NCI-H526 treated with DMSO at 0.1 percent for 48 hours (cell line): ENCODE measurements at places on chromosomes 2 and 18.

DNA sequence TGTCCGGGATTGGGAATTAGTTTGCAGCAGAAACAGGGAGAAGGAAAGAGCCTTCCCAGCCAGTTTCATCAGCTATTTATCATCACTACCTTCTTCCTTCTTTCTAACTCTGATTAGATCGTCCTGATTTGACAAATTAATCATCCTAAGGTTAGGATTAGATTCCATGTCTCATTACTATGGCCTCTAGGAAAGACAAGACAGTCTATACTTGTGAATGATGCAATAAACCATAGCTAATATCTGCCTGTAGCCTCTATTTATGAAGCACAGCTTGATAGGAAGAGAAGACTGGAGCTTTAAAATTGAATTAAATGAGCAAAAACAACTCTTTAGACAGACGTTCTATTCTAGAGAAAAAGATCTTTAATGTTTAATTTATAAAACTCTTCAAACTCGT lies 25.2 kb upstream of the FRZB start:
- no peak for DNase-seq

DNA sequence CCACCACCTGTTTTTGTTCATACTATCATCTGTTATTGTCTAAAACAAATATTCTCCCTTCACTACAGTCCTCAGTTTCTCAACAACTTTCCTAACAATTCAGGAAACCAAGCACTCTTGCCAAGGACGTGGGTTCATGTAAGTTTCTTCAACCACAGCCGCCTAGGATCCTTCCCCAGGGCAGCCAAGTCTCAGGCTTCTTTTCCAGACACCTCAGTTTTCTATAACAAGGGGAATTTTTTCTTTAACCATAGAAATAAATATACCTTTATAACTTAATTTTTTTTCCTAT lies 39.4 kb upstream of the AGPS start:
- DNase-seq, result no peak

GRCh38 chr2:126154256-126154785 lies 501.6 kb upstream of the GYPC start:
- no peak for DNase-seq

GRCh38 chr18:63439334-63439733 lies 17.1 kb upstream of the VPS4B start:
- DNase-seq, result peak; percentile 21

DNA sequence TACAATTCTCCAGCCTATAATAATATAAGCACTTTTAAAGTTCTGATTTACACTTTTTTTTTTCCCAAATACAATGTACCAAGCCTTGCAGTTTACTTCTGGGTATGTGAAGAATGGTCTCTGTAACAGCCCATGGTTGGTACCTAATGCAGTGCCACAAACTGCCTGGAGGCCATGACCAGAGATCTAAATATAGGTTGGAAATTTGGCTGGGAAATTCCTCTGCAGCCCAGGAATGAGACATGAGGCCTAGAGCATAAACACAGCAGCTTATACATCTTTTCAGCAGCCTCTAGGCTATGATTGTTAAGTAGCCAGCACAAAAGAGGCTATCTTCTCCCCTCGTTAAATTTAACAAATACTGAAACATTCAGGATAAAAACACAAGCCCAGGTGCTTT lies 432.0 kb upstream of the FAM98A start:
- DNase-seq, result no peak

- DNase-seq, result no peak
Observed at GRCh38 chr18:28078849-28079248, 98.1 kb downstream of the CDH2 start.

DNA sequence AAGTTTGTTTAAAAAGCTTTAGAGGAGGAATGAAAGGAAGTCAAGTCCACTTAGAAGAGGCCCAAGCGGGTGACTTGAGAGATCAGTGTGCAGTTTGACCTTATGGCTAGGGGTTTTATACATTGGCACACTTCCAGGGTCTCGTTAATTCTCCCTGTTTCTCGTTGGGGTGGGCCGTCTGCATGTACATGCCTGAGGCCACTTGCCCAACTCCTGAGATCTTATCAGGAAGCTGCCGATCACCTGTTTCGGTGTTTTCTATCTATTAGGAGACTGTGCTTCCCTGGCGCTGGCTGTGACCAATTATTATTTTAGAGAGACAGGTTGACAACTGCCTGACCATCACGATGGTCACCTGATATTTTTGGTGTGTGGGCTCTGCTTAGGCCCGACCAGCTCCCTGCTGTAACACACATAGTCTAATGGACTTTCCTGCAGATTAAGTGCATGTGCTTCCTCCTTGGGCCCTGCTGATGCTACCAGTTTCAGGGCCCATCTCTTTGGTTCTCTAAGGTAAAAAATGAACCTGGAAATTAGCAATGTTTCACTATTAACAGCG lies 31.0 kb upstream of the MSH6 start:
- no peak for DNase-seq

DNA sequence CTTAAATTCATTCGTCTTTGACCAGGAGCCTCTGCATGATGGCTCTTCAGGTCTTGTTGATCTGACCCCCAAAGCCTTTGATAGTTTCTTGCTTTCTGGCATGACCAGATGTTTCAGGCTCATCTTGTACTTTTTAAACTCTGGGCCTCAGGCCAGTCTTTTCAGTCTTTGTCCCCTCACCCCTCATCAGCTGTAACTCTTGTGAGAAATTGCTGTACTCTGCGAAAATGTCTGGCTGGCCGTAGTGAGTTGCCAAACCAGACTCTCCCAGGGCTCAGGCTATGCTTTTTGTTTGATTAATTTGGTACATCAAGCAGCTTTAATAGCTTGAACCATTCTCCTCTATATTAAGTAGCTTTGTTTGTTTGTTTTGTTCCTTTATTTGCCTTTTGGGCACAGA lies 75.9 kb downstream of the BABAM2 start:
- DNase-seq, result no peak

DNA sequence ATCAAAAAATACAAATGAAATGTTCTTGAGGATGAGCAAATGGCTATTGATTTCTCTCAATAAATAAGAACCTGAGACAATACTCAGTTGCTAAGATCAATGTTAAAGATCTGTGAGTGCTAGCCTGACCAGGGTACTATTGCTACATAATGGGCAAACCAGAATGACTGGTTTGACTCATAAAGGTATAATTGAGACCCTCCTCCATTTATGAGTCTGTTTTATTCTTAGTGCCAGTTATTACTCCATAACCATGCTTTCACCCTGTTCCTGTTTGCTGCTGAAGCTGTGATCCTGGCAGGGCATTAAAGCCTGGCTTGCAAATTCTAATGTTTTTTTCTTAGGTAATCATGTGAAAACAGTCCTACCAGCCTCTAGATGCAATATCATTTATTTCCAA lies 56.6 kb upstream of the PPM1B start:
- DNase-seq, result no peak

GRCh38 chr2:232925821-232926156 lies 55.7 kb downstream of the SNORC start:
- no peak for DNase-seq

DNA sequence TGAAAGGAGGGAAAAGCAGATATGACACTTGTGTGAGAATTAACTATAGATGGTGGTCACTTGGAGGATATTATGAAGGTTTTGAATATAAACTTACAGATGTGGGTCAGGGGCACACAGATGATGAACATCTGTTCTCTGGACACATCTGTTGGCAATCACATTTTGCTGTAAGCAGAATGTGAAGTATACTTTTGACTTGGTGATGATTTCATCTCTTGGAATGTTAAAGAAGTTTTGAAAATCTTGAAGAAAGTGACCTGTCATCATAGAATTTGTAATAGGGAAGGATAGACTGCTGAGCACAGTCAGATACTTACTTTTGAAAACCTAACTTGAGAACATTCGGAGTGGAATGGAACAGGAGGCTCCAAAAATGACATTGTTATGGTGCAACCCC lies 40.2 kb downstream of the PIKFYVE start:
- DNase-seq, result no peak

DNA sequence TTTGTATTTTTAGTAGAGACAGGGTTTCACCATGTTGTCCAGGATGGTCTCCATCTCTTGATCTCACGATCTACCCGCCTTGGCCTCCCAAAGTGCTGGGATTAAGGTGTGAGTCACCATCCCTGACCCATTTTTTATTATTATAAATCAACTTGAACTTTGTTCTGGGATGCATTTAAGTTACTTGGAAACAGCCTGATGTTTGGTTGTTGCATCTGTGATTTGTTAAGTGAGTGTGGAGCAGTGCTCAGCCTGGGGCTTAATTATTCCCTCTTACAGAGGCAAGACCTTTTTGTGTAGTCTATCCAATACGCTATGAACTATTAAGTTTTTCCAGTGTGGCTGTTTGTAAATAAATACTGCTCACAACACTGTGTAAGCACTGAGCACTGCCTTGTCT lies 32.6 kb downstream of the MTA3 start:
- no peak for DNase-seq

- no peak for DNase-seq
Observed at GRCh38 chr2:69227716-69228115, 159.3 kb downstream of the GFPT1 start.

- no peak for DNase-seq
Observed at GRCh38 chr18:21489119-21489750, 111.3 kb downstream of the ESCO1 start.

DNA sequence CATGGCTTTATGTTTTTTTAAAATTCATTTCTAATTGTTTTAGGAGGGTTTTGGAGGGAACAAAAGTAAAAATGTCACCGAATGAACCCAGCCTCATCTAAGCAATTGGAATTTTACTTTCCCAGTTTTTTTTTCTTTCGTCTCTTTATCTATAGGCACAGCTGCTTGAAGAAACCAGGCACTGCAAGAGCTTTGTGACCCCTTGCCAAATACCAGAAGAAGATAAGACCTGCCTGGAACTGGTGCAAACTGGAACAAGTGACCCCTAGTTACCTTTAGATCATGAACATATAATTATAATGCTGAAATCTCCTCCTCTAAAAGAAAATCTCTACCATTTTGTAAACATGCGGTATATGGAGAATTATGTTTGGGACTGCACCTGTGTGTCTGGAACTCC lies 100.9 kb downstream of the TSN start:
- DNase-seq, result no peak

- no peak for DNase-seq
Observed at GRCh38 chr18:79517341-79517740, 121.6 kb downstream of the NFATC1 start.

DNA sequence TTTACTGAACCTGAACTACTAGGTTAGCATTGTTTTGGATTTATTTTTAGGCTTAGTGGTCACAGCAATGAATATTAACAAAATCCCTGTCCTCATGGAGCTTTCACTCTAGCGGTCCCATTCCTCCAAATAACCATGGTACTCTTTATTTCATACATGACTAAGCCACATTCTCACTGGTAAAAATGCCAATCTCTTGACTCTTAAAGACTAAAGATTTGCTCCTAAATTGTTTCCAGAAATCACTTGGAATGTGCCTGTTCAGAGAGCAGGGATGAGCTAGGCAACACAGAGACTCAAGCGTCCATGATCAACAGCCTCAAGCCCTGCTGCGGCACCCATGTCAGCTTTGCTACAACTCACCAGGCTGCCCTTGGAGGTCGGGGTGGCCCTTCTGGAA lies 13.5 kb downstream of the LMAN1 start:
- no peak for DNase-seq

DNA sequence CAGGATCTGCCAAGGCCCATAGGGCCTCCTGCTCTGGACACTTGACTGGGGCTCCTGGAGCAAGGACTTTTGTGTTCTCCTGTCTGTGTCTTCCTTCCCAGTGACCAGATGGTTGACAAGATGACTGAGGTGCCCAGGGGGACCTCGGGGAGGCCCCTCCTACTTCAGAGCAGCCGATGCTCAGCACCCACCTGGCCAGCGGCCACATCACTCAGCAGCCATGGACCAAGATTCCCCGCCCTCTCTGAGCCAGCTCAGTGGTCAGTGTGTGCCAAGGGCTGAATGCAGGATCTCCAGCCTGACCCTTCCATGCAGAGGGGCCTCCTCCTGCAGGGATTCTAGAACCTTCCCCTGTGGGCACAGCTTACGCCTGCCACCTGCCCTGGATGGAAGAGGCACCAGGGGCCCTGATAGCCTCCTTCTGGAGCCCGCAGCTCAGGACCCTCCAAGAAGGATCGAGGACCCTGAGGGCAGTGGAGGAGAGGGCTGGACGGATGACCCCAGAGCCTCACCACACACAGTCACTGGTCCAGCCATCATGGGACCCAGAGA lies 87.4 kb upstream of the GPC1 start:
- no peak for DNase-seq

DNA sequence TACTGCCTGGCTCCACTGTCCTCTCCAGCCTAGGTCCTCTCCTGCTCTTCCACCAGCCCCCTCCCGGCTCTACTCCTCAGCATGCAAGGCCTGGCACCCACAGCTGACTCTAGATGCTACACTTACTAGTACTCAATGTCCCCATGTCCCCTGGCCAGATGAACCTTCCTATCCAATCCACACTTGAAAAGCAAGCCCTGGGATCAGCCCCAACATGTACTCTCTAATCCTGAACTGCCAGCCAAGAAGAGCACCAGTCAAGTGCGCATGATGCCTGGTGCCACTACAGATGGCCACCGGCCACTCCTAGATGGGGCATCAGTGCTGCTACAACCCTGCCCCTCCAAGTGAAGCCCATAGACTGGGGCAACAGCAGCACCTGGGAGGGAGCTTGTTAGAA lies 168.2 kb downstream of the STK39 start:
- no peak for DNase-seq

DNA sequence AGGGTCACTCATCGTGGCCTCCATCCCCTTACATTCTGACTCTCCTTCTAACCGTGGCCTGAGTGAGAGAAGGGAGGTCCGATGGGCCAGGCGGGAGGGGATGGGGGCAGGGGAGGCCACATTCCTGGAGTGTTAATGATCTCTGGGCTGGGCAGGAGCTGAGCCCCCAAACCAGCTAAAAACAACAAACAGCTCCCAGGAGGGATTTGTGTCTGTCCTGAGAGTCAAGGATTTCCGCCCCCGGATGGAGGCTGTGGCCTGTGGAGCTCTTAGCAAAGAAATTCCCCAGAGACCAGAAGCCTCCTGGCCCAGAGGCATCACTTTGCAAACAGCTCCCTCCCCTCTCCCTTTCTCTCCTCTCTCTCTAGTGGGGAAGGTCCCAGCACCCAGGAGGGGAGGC lies 23.5 kb downstream of the EMX1 start:
- no peak for DNase-seq

- no peak for DNase-seq
Observed at GRCh38 chr2:119482481-119483394, 41.5 kb downstream of the SCTR start.

DNA sequence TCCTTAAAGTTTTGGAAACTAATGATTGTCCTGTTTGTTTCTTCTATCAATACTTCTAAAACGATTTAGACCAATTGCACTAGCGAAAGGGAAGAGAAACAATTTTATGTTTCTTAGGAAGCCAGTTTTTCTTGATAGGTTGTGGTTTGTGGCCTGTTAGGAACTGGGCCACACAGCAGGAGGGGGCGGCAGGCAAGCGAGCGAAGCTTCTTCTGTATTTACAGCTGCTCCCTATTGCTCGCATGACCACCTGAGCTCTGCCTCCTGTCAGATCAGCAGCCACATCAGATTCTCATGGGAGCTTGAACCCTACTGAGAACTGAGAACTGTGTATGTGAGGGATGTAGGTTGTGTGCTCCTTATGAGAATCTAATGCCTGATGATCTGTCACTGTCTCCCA lies 201.5 kb upstream of the PXDN start:
- DNase-seq, result no peak

GRCh38 chr2:42569116-42569711 lies 782 bp downstream of the MTA3 start:
- peak; percentile 21 for DNase-seq

GRCh38 chr2:197356136-197356535 lies 45.6 kb upstream of the ANKRD44 start:
- no peak for DNase-seq

- no peak for DNase-seq
Observed at GRCh38 chr2:230453006-230453405, 37.0 kb downstream of the SP100 start.

- no peak for DNase-seq
Observed at GRCh38 chr2:47551800-47552525, 149.0 kb downstream of the MSH2 start.
